T-helper 2 cell (primary cell): ENCODE measurements at places on chromosomes 3 and 15.

GRCh38 chr15:66598095-66598815, 32.5 kb upstream of the LCTL start:
- DNase-seq, result no peak

- no peak for DNase-seq
These were observed 174.7 kb upstream of the IL12A start for GRCh38 chr3:159813822-159814531.

DNA sequence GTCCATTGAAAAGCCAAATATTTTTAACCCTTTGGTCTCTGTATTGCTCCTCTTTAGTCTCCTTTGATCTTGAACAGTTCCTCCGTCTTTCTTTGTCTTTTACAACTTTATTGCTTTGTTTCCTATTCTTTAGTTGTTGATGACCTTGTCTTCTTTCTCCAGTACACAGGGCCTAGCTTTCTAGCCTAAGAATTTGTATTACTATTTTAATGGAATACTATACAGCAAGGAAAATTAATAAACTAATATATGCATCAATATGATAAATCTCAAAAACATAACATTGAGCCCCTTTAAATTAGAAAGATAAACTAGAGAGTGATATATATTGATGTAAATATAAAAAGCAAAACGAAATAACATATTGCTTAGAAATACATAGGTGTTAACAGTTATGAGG, 88.7 kb downstream of the NR1D2 start:
- DNase-seq, result no peak

- no peak for DNase-seq
These were observed 27.2 kb downstream of the BCL2A1 start for GRCh38 chr15:79943820-79944219.

DNA sequence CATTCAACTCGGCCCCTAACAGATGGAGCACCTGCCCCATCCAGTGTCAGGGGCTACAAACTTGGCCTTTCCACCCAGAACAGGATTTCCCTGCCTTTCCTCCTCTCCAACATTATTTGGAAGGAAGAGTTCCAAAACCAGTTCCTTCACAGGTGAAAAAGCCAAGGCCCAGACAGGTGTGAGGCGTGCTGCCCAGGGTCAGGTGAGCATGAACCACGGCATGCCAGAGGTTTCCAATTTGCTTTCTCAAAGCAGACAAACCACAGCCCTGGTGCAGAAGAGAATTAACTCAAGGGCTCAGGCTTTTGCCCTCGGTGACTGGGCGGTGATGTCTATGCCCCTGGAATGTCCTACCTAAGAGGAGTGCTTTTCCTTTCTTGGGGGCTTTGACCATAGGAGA, 43.2 kb downstream of the LDHAL6B start:
- no peak for DNase-seq

- no peak for DNase-seq
These were observed 59.1 kb upstream of the TLE3 start for GRCh38 chr15:70156671-70157271.

GRCh38 chr3:13002398-13003124, 70.7 kb downstream of the IQSEC1 start:
- no peak for DNase-seq

DNA sequence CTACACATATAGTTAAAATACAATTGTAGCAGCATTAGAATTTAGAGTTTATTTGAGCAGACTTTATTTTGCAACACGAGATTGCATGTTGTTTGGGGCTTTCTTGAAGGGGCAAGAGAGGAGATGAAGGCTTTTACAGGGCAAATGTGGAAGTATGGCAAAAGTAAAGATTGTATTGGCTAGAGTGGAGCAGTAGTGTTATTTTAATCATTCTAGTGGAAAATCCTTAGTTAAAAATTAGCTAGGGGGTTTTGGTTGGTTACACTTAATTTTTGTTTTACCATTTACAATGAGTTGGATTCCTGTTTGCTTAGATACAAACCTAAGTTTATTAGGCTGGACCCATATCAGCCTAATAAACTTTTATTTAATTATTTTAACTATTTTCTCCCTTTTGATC, 4.6 kb downstream of the OR5H15 start:
- no peak for DNase-seq

DNA sequence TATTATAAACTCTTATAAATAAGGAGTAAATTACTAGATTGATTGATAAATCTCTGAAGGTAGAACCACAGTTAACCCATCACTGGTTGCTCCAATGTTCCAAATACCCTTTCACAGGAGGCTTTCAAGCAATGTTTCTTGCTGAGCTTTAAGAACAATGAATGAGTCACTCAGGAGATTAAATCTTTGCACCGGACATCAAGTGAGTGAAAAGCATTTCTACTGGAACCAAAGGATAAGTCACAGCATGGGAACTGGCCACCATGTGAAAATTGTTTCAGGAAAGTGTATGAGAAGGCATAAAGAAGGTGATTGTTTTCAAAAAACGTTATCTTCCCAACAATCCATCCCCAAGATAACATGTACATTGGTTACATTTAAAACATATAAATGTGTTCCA, 90.6 kb downstream of the CNTN3 start:
- no peak for DNase-seq

- DNase-seq, result no peak
These were observed 7.0 kb downstream of the SEMA6D start for GRCh38 chr15:47724346-47724745.

- DNase-seq, result no peak
These were observed 49.4 kb upstream of the FMN1 start for GRCh38 chr15:33243869-33244268.

- DNase-seq, result peak; percentile 95
These were observed 229.7 kb upstream of the TBL1XR1 start for GRCh38 chr3:177426878-177427495.

DNA sequence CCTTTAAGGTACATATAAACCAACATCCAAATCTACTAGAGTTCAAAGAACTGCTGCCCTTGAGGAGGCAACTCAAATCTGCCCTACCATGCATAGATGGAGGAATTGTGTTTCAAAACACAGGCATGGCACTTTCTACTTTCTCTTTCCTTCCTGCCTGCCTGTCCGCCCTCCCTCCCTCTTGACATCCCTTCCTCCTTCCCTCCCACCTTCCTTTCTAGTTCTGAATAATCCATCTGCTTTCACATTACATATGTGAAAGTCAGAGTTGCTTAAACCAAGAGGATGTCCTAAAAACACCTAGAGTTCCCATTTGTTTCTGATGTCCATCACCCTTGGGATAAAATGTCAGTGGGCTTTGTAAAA, 537.6 kb downstream of the FOXP1 start:
- DNase-seq, result no peak

DNA sequence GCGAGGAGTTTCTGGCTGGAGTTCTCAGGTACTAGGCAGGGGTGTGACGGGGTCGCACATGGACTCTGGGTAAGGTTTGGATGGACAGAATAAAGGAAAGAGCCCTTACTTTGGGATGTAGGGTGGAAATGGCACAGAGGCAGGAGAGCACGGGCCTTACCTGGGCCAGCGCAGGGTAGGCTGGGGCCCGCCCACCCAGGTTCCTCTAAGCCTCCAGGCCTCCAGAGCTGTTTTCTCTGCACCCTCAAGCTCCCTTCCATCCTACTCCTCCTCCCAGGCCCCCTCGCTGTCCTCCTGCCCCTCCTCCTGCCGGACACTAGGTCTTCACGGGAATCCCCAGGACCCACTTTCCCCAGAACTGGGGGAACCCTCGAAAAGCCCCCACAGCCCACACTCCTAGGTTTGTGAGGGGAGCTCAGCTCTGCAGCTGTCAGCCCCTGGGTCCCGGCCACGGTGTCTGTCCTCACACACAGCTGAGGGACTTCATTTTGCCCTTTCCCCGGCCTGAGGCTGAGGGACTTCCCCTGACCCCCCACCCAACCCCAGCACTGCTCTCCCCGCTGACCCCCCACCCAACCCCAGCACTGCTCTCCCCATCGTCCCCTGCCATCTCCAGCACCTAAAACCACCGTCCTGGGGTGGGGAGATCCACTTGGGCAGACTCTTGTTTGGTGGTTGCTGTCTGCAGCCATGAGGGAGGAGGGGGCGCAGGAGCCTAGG, 53.0 kb upstream of the PCSK6 start:
- no peak for DNase-seq

DNA sequence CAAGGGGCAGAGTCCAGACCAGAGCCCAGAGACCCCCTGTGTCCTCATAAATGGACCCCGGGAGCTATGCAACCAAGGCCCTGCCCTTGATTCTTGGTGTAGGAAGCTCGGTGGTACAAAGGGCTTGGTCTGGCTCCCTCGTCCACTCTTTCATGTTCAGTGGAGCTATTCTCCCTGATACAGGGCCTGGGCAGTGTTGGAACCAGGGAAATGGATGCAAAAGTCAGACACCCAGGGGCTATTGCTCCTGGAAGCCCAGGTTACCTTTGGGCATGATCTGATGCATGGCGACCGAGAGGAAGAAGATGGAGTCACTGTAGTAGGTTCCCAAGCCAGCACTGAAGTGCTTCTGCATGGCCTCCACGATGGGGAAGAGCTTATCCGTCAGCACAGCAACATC, 44.5 kb downstream of the XXYLT1 start:
- no peak for DNase-seq

GRCh38 chr3:54928046-54928770, at the start of gene LRTM1:
LRTM1 (minus strand) TSS chr3:54928059; CDS start chr3:54927911, 148 bp downstream.
- DNase-seq, result no peak

DNA sequence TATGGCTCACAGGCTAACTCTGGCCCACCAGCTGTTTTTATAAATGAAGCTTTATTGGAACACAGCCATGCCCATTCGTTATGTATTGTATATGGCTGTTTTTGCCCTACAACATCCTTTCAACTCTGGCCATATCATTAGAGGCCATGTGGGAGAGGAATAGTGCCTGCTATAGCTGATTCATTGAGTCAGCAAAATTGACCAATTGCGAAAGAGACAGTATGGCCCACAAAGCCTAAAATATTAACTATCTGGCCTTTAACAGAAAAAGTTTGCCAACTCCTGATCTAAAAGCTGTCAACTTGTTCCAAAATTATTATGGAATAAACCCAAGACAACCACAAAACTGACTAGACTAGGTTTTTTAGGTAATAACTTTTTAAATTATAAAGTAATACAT, 1.4 kb downstream of the NR1I2 start:
- DNase-seq, result no peak

DNA sequence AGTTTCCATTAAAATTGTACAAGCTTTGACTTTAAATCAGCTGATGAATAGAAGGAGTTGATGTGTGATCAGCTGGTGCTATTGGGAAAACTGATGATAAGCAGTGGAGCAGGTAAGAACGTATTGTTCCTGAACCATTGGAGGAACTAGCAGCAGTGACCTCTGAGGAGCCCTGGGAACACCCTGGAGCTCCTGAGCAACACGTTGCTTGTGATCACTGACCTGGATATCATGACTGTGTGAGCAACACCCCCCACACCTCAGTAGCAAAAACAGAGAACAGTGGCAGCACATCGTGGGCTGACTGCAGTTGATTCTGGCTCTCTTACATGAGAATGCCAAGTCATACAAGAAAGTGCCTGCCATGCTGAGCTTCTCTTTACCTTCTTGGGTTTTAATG, 72.9 kb downstream of the BLM start:
- DNase-seq, result no peak

- DNase-seq, result no peak
These were observed 25.5 kb downstream of the TM6SF1 start for GRCh38 chr15:83132861-83133523.

DNA sequence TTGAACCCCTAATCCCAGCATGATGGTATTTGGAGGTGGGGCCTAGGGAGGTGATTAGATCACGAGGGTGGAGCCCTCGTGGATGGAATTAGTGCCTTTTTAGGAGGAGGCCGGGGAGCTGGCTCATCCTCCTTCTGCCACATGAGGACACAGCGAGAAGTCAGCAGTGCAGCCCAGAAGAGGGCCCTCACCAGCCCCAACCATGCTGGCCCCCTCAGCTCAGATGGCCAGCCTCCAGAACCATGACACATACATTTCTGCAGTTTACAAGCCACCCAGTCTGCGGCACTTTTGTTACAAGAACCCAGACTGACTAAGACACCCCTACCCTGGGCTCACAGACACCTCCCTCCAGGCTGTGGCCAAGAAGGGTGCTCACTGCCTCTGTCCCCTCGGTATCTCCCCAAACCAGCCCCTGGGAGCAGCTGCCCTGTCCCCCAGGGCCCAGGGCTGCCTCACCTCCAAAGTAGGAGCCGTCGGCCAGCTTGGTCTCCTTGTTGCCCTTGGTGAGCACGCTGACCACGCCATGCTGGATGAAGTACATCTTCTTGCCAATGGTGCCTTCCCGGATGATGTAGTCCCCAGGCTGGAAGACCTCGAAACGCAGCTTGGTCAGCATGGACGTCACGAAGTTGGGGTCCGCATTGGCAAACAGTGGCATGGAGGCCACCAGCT, 44.1 kb downstream of the HCN4 start:
- no peak for DNase-seq

GRCh38 chr3:115975353-115975752, 352.0 kb downstream of the GAP43 start:
- no peak for DNase-seq

GRCh38 chr3:127158614-127159229, 34.2 kb upstream of the PRR23E start:
- no peak for DNase-seq

- DNase-seq, result no peak
These were observed 96.3 kb downstream of the ZNF385D start for GRCh38 chr3:21654662-21655061.

- DNase-seq, result no peak
These were observed 103.2 kb downstream of the C3orf70 start for GRCh38 chr3:185049710-185050109.

DNA sequence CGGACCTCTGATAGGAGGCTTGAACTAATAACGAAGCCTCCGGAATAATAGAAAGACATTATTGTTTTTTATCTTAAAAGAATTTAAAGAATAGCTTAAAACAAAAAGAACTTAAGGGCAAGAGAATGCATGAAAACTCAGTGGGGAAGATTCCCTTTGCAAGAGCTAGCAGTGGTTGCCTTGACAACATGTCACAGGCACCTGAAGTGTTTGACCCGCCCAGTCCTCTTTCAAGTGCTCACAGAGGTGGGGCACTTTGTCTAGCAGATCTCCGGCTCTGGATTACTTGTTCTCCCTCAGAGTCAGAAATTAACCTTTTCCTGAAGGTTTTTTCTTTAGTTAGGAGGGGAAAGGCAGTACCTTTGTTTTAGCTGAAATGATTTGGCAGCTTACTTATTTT, 37.8 kb downstream of the LARS2 start:
- DNase-seq, result no peak

- peak; percentile 6 for DNase-seq
These were observed 204.9 kb downstream of the CNTN4 start for GRCh38 chr3:2303566-2303965.

DNA sequence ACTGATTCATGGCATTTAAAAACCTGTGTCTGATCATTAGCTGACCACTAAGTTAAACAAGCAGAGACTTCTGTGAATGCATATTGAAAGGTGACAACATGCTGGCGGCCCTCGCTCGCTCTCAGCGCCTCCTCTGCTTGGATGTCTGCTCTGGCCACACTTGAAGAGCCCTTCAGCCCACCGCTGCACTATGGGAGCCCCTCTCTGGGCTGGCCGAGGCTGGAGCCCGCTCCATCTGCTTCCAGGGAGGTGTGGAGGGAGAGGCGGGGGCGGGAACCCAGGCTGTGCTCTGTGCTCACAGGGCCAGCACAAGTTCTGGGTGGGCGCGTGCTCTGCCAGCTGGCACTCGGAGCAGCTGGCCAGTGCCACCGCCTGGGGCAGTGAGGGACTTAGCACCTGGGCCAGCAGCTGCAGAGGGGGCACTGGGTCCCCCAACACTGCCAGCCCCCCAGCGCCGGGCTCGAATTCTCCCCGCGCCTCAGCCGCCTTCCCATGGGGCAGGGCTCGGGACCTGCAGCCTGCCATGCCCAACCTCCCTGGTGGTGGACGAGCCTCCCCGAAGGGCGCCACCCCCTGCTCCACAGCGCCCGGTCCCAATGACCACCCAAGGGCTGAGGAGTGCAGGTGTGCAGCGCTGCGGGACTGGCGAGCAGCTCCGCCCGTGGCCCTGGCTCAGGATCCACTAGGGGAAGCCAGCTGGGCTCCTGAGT, 252.4 kb downstream of the ZIC4 start:
- DNase-seq, result no peak
